ENCODE measurements at places on chromosomes 2 and 18.

GRCh38 chr2:71697106-71698004, 244.0 kb downstream of the DYSF start:
- no peak for DNase-seq

- DNase-seq, result no peak
Observed at GRCh38 chr2:129930451-129930850, 49.0 kb upstream of the RAB6C start.

DNA sequence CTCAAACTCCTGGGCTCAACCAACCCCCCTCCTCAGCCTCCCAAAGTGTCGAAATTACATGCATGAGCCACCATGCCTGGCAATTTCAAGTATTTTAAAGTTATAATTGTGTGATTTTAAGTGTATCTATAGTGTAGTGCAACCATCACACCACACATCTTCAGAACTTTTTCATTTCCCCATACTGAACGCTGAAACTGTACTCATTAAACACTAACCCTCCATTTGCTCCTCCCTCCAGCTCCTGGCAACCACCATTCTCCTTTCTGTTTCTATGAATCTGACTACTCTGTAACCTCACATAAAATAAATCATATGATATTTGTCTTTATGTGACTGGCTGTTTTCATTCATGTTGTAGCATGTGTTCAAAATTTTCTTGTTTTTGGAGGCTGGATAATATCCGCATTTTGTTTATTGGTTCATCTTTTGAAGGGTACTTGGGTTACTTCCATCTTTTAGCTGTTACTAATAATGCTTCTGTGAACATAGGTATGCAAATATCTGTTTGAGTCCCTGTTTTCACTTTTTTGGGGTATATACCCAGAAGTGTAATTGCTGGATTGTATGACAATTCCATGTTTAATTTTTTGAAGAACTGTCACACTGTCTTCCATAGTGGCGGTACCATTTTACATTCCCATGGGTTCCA, 188.2 kb downstream of the PLCL1 start:
- no peak for DNase-seq

- no peak for DNase-seq
Observed at GRCh38 chr2:73253901-73254300, 19.8 kb downstream of the CCT7 start.

GRCh38 chr2:156363141-156363540, 30.6 kb upstream of the NR4A2 start:
- DNase-seq, result no peak

DNA sequence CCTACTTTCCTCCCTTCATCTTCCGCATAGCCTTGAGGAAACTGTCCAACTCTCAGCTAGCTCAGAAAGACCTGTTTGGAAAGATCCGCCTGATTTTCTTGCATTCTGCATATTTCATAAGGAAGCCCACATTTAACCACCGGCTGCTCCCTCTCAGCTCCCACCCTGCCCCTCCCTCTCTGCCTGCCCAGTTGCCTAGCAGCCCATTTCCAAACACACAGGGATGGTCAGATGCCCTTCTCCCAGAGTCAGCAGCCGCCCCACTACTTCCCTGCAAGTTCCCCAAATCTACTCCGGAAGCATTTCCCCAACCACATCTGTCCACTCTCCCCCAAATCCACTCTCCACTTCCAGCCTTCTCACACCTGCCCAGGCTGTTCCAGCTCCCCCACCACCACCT, 96.0 kb downstream of the TNS1 start:
- DNase-seq, result no peak

GRCh38 chr18:3008541-3008940, 4.4 kb downstream of the LPIN2 start:
- DNase-seq, result no peak

DNA sequence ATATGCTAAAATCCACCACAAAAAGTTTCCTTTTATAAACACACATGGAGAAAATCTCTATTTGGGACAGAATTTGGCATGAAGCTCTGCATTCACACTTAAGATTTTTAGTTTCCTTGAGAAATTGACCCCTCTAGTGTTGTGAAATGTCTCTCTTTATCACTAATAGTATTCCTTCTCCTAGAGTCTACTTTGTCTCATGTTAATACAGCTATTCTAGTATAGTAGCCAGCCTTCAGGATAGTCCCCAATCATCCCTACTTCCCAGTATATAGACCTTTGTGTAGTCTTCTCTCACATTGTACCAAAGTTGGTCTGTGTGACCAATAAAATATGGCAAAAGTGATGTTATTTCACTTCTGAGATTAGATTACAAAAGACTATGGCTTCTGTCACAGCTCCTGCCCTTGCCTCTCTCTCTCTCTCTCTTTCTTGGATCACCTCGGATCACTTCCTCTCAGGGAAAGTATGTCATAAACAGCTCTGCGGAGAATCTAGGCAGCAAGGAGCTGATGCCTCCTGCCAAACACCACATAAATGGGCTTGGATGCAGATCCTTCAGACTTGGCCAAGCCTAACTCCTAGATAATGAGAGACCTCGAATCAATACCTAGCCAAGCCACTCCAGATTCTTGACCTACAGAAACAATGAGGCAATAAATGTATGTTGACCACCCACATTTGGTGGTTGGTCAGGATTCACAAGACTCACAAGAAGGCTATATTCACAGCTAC, 59.7 kb upstream of the NABP1 start:
- no peak for DNase-seq

- no peak for DNase-seq
Observed at GRCh38 chr2:8525582-8526402, 156.1 kb upstream of the ID2 start.

DNA sequence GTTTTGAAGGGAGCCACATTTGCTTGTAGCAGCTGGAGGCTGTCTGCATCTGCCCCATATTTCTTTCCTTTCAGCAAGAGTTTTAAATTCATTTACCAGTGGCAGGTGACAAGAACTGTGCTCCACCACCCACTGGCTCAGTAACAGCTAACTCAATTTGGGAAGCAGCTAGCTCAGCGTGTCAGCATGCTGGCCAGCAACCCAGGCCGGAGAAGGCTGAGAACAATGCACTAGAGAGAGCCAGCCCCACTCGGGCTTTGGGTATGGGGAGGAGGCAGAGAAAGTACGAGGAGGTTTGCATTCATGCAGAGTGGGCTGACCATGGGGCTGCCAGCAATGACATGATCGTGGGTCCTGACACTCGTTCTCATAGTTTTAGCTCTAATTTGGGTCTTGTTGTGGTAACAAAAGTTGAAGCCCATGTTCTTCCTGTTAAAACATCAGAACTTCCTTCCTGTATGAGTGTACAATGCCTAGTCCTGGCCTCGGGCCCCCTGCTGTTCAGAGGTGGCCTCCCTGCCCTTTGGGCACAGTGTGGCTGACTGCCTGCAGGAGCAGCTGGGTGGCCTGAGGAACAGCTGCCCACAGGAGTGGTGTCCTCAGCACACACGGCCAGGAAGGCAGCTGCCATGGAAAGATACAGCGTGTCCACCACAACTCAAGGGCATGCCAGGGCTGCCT, 23.0 kb downstream of the CDC42EP3 start:
- DNase-seq, result no peak

- DNase-seq, result no peak
Observed at GRCh38 chr2:10951558-10952414, 40.1 kb downstream of the KCNF1 start.

DNA sequence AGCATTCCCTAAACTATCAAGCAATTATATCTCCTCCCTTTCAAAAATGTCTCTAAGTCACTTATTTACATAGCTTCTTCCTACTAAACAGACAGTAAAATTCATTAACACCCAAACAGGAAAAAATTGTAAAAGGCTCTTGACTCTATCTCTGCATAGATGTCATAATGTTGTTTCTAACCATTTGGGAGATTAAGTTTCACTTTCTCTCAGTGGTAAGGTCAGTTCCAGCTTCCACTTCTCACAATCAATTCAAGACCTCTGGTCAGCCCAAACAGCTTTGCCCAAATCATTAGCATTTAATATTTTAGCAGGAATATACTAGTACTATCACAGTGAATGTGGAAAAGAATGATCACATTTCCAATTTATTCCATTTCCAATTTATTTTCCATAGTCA, 374.3 kb upstream of the MC4R start:
- no peak for DNase-seq

DNA sequence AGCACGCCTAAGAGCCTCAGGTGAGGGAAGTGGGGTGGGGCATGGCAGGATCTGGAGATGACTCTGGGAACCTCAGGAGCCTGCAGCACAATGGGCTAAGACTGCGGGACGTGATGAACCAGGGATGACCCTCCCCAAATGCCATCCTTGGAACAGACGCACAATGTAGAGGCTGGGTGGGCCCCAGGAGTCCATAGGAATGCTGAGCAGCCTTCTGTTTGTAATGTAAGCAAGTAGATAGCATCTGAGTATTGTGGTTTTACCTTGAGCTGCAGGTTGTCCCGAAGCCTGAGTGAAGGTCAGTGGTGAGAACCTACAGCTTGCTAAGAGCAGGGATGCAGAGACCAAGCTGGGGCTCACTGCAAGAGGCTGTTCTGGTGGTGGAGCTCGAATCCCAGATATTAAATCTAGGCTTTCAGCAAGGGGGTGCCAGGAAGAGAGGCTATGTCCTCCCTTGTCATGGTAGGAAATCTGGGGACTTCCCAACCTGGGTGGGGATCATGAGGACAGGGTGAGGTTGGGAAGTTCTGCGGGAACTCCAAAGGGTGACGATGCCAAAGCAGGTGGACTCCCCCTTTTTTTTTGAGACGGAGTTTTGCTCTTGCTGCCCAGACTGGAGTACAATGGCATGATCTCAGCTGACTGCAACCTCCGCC, 5.8 kb downstream of the SCTR start:
- no peak for DNase-seq

DNA sequence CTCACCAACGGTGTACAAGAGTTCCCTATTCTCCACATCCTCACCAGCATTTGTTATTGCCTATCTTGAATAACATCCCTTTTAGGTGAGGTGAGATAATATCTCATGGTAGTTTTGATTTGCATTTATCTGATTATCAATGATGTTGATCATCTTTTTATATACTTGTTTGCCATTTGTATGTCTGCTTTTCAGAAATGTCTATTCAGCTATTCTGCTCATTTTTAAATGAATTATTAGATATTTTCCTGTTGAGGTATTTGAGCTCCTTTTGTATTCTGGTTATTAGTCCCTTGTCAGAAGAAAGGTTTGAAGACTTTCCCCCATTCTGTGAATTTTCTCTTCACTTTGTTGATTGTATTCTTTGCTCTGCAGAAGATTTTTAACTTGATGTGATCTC, 695.5 kb upstream of the DDX18 start:
- no peak for DNase-seq

DNA sequence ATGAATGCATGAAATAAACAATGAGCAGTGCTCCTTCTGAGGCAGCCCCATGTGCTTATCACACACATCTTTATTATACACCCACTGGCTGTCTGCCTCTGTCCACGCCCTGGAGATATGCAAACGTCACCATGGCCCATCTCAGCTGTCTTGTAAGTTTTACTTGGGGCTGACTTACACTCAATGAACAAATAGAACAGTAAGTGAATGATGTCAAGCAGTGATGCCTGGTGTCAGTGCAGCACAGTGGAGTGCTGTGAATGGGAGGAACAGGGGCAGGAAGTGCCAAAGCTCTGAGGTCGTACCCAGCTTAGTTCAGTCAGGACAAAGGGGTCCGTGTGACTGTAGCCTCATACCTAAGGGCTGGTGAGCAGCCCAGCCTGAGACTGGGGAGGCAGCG, 659.5 kb upstream of the HS6ST1 start:
- DNase-seq, result peak; percentile 26

GRCh38 chr2:158102446-158102845, 770 bp downstream of the UPP2 start:
- DNase-seq, result no peak

DNA sequence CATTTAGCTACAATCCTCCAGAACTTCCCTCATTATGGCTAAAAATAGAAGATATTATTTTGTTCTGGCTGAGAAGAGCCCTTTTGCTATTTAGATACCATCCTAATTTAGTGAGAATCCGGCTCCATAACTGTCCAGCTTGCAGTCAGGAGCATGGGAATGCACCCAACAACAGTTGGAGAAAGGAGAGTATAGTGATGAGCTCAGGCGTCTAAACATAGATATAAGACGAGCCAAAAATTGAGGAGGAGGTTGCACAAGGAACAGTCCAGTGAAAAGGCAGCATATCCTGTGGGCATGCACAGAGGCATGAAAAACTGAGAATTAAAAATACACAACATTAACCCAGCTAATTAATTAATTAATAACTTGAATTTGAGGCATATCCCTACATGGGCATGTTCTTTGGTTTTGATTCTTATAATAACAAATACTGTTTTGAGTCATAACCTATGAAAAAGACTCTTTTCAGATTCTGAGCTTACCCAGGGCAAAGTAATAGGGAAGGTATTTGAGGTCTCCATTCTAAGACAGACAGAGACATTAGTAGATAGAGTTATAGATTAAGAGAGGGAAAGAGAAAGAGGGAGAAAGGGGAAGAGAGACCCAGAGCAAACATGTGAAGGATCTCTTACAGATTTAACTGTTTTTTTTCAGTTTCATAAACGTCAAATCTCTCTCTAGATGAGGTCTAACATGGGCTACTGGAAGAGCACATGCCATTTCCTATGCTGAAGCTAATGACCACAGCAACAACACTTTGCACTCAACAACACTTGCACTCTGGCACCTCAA, 311.2 kb downstream of the OSR1 start:
- DNase-seq, result no peak

GRCh38 chr2:174892546-174892945, 112.6 kb downstream of the CHN1 start:
- DNase-seq, result no peak

DNA sequence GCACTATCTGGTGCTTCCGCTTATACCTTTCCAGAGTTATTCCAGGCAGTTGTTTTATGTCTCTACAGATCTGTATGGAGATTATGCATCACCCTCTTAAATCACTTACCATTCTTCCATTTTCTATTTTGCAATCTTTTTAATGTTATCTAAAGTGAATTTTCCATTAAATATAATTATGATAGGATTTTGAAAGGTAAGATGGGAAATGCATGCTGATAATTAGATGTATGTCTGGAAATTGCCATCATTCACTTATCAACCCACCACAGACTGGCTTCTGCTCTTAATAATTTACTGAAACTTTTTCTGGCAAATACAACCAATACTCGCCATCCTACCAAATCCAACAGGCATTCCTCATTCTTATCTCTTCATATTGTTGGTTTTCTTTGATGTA, 227.4 kb upstream of the MC4R start:
- DNase-seq, result no peak

- no peak for DNase-seq
Observed at GRCh38 chr2:3211256-3212060, 166.2 kb downstream of the EIPR1 start.

DNA sequence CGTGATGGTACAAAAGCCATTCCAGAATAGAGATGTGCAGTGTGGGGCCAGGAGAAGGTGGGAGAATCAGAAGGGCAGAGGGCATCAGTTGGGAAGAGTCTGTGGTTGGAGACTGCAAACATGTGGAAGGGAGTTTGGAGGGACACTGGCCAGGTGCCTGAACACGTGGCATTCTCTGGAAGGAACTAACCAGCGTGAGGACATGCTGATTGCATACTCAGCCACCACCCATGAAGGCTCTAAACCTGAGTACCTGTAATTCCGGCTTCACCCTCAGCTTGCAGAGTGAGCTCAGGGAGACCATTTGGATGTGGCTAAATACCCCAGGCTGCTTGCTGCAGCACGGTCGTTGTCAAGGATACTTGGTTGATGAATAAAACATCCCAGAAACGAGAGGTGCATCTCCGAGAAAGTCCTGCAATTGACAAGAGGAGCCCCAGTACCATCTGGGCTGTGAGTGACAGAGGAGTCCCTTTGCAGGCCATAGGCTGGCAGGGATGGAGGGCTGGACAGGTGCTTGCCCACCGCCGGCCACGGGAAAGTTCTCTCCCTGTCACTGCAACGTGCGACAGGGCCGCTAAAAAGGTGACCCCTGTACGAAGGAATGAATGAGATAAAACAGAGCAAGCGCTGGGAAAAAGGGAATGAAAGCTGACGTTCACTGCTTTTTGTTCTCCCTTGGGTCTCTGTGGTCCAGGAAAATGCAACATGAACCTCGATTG, 5.0 kb downstream of the ACKR3 start:
- no peak for DNase-seq
